ENCODE measurements at places on chromosomes 3 and 15.

DNA sequence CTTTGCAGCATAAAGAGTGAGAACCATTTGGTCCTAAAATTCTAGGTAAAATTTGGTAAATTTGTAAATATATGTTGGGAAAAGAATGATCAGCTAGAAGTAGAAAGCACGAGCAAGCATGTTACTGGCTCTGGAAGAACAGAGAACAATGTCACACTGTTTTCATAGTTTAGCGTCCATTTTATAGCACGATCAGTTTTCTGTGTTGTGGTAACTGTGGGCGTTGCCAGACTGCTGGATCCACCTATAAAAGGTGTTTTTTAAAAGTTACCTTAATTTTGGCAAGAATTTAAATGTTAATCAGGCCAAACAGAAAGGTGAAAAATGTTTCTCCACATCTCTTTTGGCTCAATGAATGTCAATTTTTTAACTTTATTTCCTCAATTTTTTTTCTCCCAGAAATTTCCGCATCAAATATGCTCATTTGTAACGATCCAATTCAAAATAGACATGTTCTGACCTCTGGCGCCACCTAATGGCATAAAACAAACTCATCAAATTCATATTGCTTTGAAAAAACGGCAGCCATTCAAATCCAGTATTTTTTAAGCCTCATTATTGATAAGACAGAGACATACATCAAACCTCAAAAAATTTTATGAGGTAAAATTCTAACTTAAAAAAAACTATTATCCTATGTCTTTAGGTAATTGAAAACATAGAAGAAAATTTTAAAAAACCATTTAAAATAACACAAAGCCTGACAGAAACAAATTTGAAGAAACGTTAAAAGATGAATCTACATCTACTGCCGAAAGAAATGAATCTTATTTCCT, 5.5 kb upstream of the GP5 start:
- DNase-seq, result no peak

- no peak for DNase-seq
These were observed 329.4 kb upstream of the CTNNB1 start for GRCh38 chr3:40869939-40870338.

DNA sequence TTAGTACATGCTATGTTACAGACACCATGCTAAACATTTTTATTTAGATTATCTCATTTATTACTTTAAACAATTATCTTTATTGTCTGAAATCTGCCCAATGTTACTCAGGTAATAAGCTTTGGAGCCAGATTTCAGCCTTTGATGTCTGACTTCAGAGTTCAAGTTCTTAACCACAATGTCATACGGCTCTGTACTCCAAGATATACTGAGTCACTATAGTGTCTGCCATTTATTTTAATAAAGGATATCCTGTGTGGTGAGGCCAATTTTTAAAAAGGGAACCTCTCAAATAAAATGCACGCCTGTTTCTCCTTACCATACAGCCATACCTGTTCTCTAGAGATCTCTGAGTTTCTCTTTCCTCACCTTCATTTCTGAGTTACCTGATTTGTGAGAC, 193.1 kb downstream of the EPHA3 start:
- DNase-seq, result no peak

- no peak for DNase-seq
These were observed 2.7 kb downstream of the RAB8B start for GRCh38 chr15:63191895-63192618.

DNA sequence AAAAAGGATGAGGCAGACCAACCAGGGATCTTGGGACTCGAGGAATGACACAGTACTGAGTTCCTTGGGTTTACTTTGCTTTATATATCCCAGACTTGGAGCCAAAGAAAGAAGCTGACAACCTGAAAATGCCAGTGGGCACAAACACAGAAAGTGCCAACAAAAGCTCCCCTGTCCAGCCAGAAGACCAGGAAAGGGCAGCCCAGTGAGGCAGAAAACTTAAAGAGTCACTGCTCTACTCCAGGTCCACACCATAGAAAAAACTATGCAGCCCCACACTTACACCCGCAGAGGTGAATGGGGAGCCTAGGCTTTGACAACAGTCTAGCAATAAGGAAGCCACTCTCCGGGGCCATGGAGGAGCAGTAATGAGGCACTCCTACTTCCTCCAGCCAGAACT, 80.3 kb downstream of the FLNB start:
- no peak for DNase-seq

- no peak for DNase-seq
These were observed 336.5 kb downstream of the MAGI1 start for GRCh38 chr3:65702202-65702601.

DNA sequence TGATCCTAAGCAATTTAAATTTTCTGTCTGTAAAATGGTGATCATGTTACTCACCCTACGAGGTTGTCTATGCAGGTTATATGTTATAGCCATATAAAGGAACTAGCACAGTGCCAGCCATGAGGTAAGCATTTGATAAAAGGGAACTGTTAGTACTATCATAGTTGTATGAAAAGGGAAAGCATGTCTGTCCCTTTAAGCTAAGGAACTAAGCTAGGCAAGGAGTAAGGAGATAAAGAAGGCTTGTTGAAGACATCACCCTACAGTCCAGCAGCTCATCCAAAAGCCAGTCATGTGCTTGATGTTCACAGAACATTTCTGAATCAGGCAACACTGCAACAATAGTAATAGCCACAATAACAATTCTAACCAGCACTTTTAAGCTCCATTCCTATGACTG, 243.9 kb downstream of the ZBTB20 start:
- no peak for DNase-seq

- no peak for DNase-seq
These were observed 9.5 kb downstream of the TBC1D21 start for GRCh38 chr15:73882761-73883419.

- no peak for DNase-seq
These were observed 65.5 kb downstream of the VGLL4 start for GRCh38 chr3:11578169-11578568.

DNA sequence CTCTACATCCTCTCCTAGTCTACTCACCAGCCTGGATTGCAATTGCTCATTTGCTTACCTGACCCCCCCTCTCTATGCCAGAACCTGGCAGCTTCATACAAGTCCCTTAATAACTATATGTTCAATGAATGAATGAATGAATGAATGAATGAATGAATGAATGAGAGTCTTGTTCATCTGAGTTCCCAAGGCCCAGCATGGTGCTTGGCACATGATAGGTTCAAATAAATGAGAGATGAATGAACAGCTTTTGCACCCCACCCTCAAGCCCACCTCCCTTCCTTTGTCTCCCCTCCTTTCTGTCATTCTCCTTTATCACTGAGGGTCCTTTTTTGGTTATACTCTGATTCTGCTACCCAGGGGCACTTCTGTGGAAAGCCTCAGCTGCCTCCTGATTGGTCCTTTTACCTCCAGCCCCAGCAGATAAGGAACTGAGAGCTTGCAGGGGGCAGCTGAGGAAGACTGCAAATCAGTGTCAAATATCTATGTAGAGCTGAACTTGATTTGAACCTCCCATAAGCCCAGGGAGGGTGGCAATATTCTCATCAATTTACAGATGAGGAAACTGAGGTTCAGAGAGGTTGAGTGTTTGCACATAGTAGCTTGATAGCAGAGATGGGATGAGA, 54.1 kb upstream of the CHRNB4 start:
- DNase-seq, result no peak

GRCh38 chr15:69780981-69781380, 316.7 kb downstream of the TLE3 start:
- DNase-seq, result no peak

DNA sequence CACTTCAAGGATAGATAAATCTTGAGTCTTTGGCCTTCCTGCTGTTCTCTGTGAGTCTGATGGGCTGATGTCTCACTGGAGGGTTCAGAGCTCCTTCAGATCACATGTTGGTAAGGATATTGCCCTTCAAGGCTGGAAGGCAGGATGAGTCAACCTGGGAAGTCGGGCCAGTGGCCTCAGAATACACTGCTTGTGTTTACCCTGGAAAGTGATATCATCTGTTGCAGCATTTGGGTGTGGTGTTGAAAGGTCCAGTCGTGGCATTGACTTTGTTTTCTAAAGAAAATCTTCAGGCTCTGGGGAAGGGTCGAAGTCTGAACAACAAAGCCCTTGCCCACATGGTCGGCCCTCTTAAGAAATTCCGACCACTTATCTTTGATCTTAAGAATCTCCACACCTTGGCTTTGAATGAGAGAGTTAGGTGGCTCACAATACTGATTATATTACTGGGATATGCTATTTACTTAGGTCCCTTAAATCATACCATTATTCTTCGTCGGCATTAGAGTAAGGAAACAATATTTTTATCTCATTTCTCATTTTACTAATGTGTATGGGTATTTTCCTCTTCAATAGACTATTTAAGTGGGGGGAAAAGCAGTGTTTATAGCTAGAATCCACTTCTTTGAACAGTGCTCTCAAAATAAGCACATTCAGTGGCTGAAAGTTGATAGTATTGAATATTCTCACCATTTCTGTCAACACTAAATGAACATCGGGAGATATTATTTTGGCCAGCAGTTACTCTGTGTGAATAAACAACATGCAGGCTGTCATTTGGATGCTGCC, 303.9 kb upstream of the RASGRP1 start:
- no peak for DNase-seq

DNA sequence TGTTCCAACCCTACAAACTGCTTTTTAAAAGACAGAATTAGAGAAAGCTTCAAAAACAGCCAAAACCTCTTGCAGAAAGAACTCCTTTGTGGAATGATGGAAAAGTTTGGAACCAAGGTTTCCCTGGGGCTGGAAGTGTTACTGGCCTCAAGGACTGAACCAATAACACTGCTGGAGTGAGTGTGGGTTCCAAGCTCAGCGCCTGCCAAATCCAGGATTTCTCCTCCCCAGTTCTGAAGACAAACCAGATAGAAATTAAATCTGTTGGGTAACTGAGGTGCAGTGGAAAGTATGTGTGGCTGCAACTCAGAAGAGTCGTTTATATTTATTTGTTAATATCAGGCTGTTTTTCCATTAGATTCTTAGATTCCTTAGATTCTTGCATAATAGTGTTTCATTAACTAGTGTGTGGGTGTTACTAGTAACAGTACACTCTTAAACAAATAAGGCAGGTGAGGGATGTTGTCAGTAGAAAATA, 66.5 kb upstream of the FNDC3B start:
- DNase-seq, result no peak

GRCh38 chr3:53708001-53708621, 138.1 kb downstream of the CHDH start:
- DNase-seq, result no peak

GRCh38 chr3:28077572-28077971, 163.8 kb upstream of the CMC1 start:
- DNase-seq, result no peak

- no peak for DNase-seq
These were observed 1.4 kb upstream of the TGFBR2 start for GRCh38 chr3:30605005-30605404.

GRCh38 chr3:172449466-172450149, 1.4 kb upstream of the GHSR start:
- DNase-seq, result peak; percentile 45

- DNase-seq, result no peak
These were observed 810 bp downstream of the PTPRG start for GRCh38 chr3:61562042-61562720.

DNA sequence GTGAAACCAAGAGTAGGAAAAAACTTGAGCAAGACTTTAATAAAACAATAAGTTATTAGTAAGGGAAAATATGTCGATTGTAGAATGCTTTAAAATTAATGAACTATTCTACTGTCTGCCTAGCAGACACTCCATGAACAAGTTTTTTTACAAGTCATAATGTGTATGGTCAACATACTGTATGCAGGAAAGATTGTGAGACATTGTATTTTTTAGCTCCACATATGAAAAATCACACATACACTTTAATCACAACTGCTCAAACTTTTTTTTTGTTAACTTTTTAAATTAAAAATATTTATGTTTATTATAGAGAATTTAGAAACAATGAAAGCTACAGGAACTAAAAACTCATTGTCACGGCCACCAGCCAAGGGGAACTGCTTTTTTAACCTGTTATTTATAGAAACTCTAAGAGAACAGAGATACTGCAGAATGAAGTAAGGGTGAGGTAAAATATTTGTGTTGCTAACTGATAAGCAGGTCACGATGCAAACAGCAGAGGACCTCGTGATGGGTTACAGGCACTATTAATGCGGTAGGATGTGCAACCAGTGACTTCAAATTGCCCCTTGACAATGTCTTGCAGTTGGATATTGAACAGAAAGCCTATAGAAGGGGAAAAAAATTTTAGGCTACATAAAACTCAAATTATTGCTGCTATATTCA, 53.0 kb downstream of the THSD4 start:
- no peak for DNase-seq

DNA sequence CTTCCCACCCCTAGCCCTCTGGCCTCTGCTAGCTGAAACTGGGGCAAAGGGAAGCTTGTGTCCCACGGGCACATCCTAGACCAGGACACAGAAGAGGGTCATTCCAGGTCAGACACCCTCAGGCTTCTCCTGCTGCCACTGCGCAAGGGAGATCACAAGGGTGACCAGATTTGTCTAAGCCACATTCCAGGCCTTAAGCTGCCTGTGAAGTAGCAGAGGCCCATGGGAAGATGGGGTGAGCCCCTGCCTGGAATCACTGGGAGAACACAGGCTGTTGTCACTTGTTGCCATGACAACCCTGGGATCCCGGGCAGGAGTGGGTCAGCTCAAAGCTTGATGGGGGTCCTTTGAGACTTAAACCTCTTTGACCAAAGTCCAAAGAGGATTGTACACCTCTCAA, 10.8 kb downstream of the STRA6 start:
- no peak for DNase-seq

DNA sequence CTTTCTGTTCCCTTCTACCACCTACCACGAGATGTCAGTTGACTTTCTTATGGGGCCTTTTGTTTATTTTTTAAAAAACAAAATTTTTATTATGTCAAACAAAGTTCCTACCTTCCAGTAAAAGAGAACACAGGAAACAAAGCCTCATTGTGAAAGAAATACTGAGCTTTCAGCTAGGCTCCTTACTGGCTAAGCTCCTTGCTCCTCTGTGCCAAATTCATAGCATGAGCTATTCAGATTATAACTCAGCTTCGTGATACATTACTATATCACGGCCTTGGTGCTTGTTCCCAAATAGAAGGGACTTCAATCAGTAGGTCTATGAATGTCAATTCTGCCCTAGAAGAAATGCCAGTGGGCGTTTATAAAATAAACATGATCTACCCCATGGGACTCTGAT, 145.8 kb upstream of the CHRM5 start:
- no peak for DNase-seq

- no peak for DNase-seq
These were observed 92.8 kb downstream of the SRGAP3 start for GRCh38 chr3:9156604-9157003.

DNA sequence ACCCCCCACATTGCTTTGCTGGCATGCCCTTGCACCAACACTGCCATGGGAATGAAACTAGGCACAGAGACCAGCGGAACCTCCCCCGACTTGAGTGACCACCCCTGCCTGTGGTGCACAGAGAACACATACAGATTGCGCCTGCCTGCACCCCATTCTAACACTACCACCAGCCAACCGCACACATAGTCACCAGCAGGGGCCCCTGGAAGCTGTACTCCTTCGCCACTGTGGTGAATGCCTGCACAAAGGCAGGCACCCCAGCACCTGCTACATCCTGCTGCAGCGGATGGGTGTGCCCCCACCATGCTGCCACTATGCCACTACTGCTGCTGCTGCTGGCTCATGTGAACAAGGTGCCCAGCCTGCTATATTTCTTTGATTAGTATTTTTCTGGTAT, 27.4 kb upstream of the DNAAF4 start:
- no peak for DNase-seq

Data from mesothelial cell of epicardium (in vitro differentiated cells).